ENCODE measurements at places on chromosomes 5 and 9.

DNA sequence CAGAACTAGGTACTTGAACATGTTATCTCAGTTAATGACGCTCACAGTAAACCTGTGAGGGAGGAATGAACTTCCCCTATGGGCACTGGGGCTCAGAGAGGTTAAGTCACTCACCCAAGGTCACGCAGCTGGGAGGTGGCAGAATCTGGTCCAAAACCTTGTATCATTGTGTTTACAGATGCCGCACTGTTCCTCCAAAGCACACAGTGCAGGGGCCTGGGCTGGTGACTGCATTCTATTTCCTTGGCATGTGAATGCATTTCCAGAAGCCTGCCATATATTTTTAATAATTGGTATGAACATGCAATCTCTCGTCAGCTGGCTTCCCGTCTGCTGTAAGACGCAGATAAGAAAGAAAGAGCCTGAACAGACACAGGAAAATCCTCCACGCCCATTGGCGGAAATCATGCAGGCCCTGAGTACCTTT is 77.0 kb upstream of the TBC1D2 start:
- no peak for DNase-seq

GRCh38 chr9:37144762-37145161 is 24.4 kb downstream of the ZCCHC7 start:
- no peak for DNase-seq

DNA sequence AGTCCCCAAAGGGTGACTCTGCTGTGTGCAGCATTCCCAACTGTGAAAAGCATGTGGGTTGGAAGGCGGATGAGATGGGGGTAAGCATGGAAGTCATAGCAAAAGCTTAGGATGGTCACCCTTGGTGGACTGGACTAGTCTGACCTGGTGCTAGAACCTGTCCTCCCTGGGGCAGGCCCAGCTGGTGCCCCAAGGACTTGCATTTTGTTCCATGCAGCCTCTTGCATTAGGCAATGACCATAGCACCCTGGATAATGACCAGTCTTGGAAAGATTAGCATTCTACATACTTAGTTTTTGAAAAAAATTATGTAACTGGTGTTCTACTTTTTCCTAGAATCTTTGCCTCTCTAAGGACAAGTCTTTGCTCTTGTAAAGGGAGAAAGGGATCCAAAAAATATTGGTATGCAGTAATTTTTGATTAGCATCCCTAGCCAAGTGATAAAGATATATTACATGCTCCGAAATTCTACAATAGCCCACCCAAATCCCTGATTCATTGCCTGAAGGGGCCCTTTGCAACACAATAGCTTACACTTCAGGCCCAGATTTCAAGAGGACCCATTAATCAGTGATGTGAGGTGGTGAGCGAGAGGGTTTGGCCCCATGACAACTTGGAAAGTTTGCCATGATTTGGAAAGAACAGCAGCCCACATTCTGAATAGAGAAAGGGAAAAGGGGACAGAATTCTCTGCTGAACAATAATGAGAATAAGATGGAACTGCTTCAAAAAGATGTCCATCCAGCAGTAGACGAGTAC is 93.3 kb upstream of the CD180 start:
- DNase-seq = no peak

- DNase-seq = no peak
These were observed 9.1 kb downstream of the NDFIP1 start for GRCh38 chr5:142117579-142118151.

DNA sequence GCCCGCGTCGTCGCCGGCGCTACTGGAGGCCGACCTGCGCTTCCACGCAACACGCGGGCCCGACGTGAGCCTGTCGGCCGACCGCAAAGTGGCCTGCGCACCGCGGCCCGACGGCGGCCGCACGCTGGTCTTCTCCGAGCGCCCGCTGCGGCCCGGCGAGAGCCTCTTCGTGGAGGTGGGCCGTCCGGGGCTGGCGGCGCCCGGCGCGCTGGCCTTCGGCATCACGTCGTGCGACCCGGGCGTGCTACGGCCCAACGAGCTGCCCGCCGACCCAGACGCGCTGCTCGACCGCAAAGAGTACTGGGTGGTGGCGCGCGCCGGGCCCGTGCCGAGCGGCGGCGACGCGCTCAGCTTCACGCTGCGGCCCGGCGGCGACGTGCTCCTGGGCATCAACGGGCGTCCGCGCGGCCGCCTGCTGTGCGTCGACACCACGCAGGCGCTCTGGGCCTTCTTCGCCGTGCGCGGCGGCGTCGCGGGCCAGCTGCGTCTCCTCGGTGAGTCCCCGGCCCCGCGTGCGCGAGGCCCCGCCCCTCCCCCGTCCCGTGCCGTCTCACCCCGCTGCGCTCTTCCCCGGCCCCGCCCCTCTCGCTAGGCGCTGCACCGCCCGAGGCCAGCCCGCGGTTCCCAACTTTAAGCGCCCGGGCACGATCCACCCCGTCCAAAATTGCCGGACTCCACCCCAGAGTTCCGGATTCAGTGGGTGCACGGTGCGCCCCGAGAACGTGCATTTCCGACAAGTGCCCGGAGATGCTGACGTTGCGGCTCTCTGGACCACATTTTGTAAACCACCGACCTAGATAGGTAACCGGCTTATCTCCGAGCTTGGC is 42.8 kb downstream of the NEURL1B start:
- DNase-seq = no peak

DNA sequence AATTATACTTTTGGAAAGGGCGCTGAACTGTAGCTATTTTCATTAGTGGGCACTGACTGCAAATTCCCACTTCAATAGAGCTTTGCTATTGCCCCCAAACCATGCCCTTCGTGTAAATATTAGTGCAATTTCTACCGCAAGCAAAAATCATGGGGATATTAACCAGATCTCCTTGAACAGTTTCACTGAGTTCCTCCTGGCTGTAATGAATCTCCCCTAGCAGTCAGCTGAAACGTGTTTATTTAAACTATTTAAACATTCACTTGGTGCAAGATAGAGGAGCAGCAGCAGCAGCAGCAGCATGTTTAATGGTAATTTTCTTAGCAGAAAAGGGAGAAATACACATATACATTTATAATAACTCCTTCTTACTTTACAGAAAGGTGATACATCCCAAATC is 54.4 kb downstream of the ARRDC3 start:
- DNase-seq = no peak

DNA sequence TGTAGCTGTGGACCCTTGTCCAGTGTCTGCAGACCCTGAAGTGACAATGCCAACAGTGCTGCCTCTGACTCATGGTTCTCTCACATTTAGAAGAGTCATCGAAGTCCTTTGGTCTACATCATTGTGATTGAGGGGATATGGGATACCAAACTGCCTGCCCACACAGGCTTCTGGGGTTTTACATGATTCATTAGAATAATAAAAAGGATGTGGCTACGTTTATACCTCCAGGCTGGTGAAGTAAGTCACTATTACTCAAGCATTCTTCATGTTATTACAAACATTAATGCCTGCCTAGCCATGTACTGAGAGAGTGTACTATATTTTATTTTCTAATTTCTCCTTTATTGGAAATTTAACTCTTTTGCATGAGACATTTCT is 365.7 kb downstream of the SPATA31D1 start:
- no peak for DNase-seq

DNA sequence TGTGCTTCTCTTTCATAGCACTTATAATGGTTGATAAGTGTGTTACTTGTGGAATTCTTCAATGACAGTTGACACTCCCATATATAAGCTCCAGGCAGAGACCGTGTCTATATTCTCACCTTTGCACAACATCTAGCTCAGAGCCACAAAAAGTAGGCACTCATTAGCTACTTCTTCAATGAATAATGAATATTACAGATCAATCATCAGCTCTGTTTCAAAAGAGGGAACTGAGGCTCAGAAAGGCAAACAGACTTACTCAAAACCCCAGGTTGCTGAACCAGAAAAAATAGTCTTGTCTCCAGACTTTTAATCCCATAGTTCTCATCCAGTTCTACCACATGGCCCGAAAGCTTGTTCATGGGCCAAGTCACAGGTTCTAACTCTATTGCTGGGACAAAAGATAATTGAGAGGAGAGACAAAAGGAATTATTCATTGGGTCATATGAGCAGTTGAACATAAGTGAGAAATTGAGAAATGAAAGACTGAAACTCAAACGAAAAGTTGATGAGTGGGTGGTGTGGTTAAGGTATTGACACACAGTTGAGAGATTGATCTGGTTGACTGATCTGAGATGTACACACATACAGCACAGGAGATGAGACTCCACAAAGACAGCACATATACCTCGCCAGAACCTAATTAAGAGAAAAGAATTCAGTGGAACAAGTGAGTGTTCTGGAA is 381.6 kb downstream of the EFNA5 start:
- DNase-seq = no peak

Measured in stimulated activated CD8-positive, alpha-beta memory T cell treated with anti-CD3 and anti-CD28 coated beads, Interleukin-4, amount 100 ng/mL, for 1 hour (primary cell).